A549 treated with RU486 at 1 μM for 4 hours (cell line): ENCODE measurements at places on chromosomes 11 and 22. TPM values are rescaled to one million over a fixed set of nuclear protein-coding genes. Genes with fewer than 3 reads are reported as not detected.

The TNKS1BP1 gene
- 64.6 to 87.4 TPM (median 82.4 TPM) in 5 replicates for total RNA-seq

The TRIM22 gene
- total RNA-seq, result 0.39 to 1.9 TPM (median 0.85 TPM) in 5 replicates

The SHISAL1 gene
- 5.6 to 7.0 TPM (median 6.4 TPM) in 5 replicates for total RNA-seq

The ABTB2 gene
- total RNA-seq, result 17.8 to 27.5 TPM (median 23.1 TPM) in 5 replicates

The PI4KA gene
- 18.5 to 23.2 TPM (median 20.4 TPM) in 5 replicates for total RNA-seq

The SCGB1C1 gene
- not detected in 5 replicates for total RNA-seq

The RFPL3 gene
- total RNA-seq, result not detected in 5 replicates

The ZNRD2 gene
- 68.9 to 82.1 TPM (median 80.4 TPM) in 5 replicates for total RNA-seq

The PRRG4 gene
- 0.40 to 0.79 TPM (median 0.53 TPM) in 5 replicates for total RNA-seq

The MOV10L1 gene
- not detected in 5 replicates for total RNA-seq

The OR6A2 gene
- total RNA-seq, result not detected in 5 replicates

The MS4A4E gene
- total RNA-seq, result not detected in 5 replicates

The PRMT3 gene
- total RNA-seq, result 23.1 to 38.8 TPM (median 32.5 TPM) in 5 replicates

The MMP12 gene
- total RNA-seq, result 0.08 TPM in 1 of 5 replicates, not detected in the others

The THY1 gene
- 12.0 to 18.2 TPM (median 12.7 TPM) in 5 replicates for total RNA-seq

The INS gene
- total RNA-seq, result not detected in 5 replicates

The TTLL1 gene
- 1.9 to 2.6 TPM (median 2.2 TPM) in 5 replicates for total RNA-seq

The OR9G1 gene
- not detected in 5 replicates for total RNA-seq

The BTBD18 gene
- total RNA-seq, result not detected in 5 replicates

The DDX25 gene
- total RNA-seq, result 0.10 TPM in 1 of 5 replicates, not detected in the others

The CDC42EP1 gene
- total RNA-seq, result 27.8 to 39.1 TPM (median 37.3 TPM) in 5 replicates

The OR2AT4 gene
- not detected in 5 replicates for total RNA-seq

The SPI1 gene
- total RNA-seq, result 0.09 TPM in 1 of 5 replicates, not detected in the others

The CABP4 gene
- total RNA-seq, result not detected in 5 replicates
